ENCODE measurements at places on chromosomes 1 and 21. TPM values are rescaled to one million over a fixed set of nuclear protein-coding genes. Genes with fewer than 3 reads are reported as not detected.

DNA sequence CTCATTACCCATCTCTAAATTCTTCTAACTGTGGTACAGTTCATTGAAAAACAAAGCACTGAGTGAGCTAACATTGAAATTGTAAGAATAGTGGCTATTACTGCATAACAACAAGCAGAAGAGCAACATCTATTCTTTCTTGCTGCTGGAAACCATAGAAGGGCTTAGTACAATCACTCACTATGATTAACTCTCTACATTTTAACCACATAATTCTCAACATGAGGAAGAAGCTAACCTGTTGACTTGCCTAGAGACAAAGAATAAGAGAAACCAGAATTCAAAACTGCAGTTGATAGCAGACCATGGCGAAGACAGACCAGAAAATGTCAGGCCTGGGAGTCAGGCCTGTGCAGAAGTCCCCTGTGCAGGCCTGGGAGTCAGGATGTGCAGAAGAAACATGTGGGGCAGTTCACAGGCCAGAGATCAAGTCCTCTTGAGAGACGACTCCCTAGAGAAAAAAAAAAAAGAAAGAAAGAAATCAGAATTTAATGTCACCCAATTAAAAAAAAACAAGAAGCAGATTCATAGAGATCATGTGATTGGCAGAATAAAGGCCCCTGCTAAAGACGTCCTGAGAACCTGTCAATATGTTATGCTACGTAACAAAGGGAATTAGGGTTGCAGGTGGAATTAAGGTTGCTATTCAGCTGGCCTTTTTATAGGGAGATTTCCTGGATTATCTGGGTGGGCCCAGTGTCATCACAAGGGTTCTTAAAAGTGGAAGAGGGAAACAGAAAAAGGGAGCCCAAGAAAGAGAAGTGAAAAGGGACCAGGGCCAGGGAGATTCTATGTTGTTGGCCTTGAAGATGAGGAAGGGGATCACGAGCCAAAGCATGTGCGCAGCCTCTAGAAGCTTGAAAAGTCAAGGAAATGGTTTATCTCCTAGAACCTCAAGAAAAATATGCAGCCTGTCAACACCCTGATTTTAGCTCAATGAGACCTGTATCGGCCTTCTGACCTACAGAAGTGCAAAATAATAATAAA lies 94.9 kb downstream of the MRPL39 start:
- H3K4me1 ChIP-seq = no peaks in the 10 kb centered on the region
- DNase-seq = no peak
- H3K27ac ChIP-seq = no peak overlapping the region
- no peak overlapping the region for H3K4me3 ChIP-seq
- H3K27me3 ChIP-seq = no peaks in the 10 kb centered on the region

DNA sequence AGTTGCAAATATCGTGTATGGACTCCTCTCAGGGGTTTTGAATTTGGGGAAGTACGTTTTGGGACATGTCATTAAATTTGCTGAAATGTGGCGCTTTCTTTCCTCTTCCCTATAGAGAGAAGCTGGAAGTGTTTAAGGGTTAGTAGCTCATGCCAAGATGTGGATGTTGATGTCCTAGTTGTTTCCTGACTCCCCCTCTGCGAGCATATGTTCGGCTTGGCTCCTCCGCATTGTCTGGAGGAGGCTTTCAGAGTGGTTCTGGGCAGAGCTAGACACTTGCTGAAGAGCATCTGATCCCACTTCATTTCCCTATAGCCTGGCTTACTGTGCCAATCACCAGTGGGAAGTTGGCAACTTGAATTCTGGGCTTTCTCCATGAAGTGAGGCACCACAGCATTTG lies 347.4 kb upstream of the B3GALT2 start:
- no peaks in the 10 kb centered on the region for H3K36me3 ChIP-seq
- peaks cover 3% of the 10 kb centered on the region for H3K4me1 ChIP-seq
- DNase-seq = no peak
- H3K27me3 ChIP-seq = no peaks in the 10 kb centered on the region
- H3K4me3 ChIP-seq = no peak overlapping the region

DNA sequence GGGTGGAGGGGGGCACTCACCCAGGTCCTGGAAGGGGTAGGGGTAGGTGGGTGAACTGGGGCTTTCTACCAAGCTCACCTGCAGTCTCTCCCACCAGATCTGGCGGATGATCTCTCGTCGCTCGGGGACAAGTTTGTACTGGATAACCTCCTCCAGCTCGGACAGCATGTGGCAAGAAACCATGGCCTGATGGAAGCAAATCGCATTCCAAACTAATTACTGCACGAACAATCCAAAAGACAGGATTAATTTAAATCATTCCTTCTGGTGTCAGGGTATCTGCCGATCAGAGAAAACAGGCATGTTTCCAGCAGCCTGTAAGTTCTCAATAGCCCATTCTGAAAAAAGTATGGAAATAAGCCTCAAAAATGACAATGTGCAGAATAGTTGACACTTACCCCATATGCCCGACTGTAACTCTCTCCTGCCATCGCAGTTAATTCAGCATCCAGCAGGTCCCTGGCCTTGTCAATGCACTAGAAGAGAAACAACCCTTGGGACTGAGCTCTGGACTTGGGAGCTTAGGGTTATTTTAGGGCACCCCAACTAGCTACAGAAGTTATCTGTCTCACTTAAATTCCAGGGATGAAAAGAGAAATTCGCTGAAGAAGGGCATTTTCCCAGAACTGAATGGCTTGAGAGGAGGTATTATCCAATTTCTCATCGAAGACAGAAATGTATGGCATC lies 44.4 kb upstream of the ANGPTL7 start:
- no peaks in the 10 kb centered on the region for H3K27me3 ChIP-seq
- H3K4me1 ChIP-seq = no peaks in the 10 kb centered on the region
- peaks cover 77% of the 10 kb centered on the region for H3K36me3 ChIP-seq
- H3K4me3 ChIP-seq = no peak overlapping the region
- no peak for DNase-seq

DNA sequence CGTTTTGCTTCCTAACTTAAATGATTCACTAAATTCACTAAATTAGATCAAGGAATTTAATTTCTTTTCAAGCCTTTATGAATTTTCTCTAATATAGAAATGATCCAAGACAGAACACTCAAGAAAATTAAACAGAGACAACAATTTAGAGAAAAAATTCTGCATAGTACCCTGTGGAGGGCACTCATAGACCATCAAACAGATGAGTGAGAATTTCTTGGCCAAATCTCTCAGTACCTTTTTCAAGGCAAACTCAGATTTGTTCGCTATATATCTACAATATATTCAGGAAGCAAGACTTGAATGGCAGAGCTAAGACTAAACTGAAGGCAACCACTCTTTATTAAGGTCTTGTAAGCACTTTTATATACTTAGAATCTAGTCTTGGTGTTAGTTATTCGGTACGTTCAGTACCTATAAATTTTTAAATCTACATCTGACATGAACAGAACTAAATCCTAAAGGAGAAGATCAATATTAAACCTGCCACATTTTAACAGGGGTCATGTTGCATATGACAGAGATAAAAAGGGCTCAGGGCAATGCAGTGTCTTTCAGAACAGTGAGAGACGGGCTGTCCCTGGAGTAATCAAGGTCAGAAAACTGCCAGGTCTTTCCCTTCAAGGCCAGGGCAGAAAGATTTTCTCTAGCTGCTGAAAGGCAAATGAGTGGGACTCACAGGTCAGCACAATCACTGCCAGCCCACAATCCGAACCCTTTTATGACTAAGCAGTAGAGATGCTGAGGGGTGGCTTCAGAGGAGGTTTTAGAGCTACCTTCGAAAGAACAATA lies 118.8 kb upstream of the TMPRSS15 start:
- H3K4me1 ChIP-seq = no peaks in the 10 kb centered on the region
- DNase-seq = no peak
- H3K36me3 ChIP-seq = no peaks in the 10 kb centered on the region
- H3K27me3 ChIP-seq = no peaks in the 10 kb centered on the region
- no peak overlapping the region for H3K27ac ChIP-seq

Gene DEPDC1
- 26.8 TPM for total RNA-seq

DNA sequence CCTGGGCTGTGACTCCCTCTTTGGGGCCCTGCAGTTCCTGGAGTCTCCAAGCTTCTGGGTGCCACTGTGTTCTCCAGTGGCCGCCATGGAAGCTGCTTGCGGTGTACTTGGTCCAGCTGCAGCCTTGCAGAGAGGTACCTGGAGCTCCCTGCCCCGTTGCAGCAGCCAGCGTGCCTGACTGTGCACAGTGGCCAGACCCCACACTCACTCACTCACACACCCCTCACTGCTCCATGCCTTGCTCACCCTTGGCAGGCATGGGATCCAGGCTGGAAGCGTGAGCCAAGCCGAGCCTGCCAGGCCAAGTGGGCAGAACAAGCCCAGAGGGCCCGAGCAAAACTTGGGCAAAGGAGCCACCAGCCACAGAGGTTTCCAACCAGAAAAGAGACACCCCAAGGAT lies 43.0 kb downstream of the MATN1 start:
- peak; percentile 20 for DNase-seq
- no peak overlapping the region for H3K4me3 ChIP-seq
- no peak overlapping the region for H3K27ac ChIP-seq

GRCh38 chr1:235910357-235911299 lies 43.9 kb upstream of the LYST start:
- no peak overlapping the region for H3K4me3 ChIP-seq
- DNase-seq = peak; percentile 81
- H3K4me1 ChIP-seq = no peaks in the 10 kb centered on the region
- H3K36me3 ChIP-seq = no peaks in the 10 kb centered on the region

Gene OLIG2
- total RNA-seq = 0.59 TPM

DNA sequence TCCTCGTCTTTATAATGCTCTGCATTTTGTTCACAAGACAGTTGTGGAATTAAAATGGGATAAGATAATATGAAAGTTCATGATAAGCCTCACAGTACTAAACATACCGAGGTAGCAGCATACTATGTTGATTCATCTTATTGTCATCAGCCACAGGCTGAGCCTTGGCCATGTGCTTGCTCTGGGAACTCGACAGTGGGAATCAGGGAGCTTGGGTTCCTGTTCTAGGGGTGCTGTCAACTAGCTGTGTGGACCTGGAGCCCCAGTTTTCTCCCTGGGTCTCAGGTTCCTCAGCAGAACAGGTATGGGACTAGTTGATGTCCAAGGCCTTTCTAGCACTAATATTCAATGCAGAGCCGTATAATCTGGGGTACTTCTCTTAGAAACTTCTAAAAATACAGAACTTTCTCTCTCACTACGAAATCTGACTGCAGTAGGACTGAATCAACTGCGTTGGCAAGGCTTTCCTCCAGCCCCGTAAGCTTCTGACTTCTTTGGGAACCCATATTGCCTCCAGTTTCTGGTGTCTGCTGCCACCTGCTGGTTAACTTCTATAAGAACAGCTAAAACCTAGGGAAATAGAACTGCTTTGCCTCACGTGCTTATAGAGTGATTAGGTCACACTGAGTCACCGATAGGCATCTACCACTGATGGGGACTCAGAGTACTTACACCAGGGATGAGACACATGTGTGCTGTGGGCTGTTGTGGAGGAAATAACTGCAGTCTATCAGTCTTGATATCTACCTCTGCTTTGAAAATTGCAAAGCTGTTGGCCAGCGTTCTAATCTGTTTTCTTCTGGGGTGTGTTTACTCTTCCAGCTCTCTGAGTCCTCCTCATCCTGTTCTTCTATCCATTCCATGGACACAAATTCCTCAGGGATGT lies 110.9 kb downstream of the RGL1 start:
- peak; percentile 85 for DNase-seq
- no peak overlapping the region for H3K27ac ChIP-seq
- peaks cover 10% of the 10 kb centered on the region for H3K27me3 ChIP-seq

GRCh38 chr1:55926906-55927471 lies 652.4 kb downstream of the PLPP3 start:
- no peak overlapping the region for H3K4me3 ChIP-seq
- H3K27me3 ChIP-seq = no peaks in the 10 kb centered on the region
- DNase-seq = no peak
- no peak overlapping the region for H3K27ac ChIP-seq
- H3K4me1 ChIP-seq = no peaks in the 10 kb centered on the region
- H3K36me3 ChIP-seq = no peaks in the 10 kb centered on the region

DNA sequence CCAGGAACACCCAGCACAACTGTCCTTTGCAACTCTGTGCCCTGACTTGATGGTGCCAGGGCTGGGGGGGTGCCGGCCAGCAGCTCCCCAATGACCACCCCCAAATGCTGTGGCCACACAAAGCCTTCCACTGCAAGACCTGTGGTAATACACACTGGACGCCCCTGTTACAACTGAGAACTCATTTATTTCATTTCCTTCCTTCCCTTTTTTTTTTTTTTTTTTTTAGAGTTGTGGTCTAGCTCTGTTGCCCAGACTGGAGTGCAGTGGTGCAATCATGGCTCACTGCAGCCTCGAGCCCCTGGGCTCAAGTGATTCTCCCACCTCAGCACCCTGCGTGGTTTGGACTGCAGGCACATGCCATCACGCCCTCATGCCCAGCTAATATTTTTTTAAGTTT lies 25.2 kb downstream of the TP73 start:
- H3K36me3 ChIP-seq = no peaks in the 10 kb centered on the region
- no peak for DNase-seq
- H3K27me3 ChIP-seq = no peaks in the 10 kb centered on the region
- no peak overlapping the region for H3K4me3 ChIP-seq
- peaks cover 3% of the 10 kb centered on the region for H3K4me1 ChIP-seq

DNA sequence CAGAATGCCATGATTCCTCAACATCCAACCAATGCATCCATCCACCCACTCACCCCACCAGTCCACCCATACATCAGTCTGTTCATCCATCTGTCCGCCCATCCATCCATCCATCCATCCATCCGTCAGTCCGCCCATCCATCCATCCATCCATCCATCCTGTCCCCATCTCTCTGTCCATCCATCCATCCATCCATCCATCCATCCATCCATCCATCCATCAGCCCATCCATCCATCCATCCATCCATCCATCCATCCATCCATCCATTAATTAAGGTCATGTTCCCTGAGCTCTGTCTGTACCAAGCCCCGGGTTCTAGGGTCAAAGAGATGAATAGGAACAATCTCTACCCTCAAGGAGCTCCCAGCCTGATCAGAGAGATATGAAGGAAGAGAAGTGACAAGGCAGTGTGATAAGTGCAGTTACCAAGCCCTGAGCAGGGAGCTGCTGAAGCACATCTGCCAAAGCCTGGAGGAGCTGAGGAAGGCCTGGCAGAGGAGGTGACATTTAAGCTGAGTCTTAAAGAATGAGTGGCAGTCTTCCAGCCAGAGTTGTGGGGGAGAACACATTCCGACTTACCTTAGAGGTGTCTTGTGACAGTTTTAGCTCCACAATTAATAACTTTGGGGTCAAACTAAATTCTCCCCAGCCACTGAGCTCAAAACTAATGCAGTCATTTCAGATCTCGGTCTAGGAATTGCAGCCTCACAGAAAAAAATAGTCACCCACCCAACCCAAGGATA lies 47.9 kb downstream of the GRIK3 start:
- no peaks in the 10 kb centered on the region for H3K27me3 ChIP-seq
- H3K27ac ChIP-seq = no peak overlapping the region
- DNase-seq = no peak
- H3K4me3 ChIP-seq = no peak overlapping the region
- no peaks in the 10 kb centered on the region for H3K36me3 ChIP-seq
